ENCODE measurements at places on chromosomes 13 and 19.

DNA sequence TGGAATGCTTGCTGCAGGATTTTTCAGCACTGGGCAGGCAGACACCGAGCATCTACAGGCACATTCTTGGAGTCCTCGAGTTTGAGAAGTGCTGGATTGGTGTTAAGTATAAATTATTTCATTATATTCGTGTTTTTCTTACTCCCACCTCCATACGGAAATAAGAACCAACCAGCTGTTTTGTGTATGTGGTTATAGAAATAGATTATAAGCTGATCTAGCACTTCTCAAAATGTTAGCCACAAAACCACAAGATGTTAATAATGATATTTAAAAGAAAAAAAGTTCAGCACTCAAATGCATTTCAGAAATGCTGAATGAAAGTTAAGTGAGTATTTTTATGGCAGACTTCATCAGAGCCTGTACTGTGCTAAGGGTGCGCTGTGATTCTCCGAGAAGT is 24.0 kb upstream of the TEX29 start:
- no peak for DNase-seq

DNA sequence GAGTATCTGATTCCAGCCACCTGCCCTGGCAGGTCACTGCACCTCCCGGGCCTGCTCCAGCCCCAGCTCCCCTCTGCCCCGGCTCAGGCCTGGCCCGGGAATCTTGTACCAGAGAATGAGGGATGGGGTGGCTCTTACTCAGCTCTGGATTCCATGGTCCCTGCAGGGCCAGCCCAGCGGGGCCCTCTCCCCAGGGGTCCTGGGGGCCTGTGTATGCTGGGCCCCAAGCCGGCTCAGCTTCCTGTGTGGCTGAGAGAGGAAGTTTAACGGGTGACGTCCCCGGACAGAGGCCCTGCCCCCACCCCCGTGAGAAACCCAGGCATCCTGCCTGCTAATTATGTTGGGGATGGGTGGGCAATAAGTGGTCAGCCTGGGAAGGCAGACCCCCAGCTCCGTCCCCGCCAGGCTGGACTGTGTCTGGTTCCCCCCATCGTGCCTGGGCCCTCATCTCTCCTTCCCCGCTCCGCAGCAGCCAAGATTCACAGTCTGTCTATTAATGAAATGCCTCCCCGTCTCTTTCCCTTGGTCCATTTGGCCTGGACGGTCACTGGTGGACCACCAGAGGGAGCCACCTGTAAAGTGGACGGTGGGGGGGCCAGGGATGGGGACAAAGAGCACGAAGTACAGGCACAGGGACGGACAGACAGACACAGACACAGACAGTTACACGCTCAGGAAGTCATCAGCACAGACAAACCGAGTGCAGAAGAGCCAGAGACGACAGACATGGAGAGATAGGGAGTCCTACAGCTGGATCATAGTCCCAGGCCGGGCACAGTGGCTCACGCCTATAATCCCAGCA is at the start of gene DENND1C:
Gene DENND1C, minus strand, starts transcription at position 247 of the 802 bp plus-strand sequence. Its CDS starts 92 bp downstream, at position 155.
- peak; percentile 42 for DNase-seq

GRCh38 chr19:32581705-32582179 is 752 bp downstream of the PDCD5 start:
- no peak for DNase-seq

GRCh38 chr13:32695602-32696250 is 109.5 kb downstream of the PDS5B start:
- DNase-seq, result no peak

GRCh38 chr13:23592596-23592995 is 22.4 kb downstream of the TNFRSF19 start:
- DNase-seq, result no peak

GRCh38 chr13:38415233-38415632 is 65.6 kb downstream of the UFM1 start:
- DNase-seq, result no peak

DNA sequence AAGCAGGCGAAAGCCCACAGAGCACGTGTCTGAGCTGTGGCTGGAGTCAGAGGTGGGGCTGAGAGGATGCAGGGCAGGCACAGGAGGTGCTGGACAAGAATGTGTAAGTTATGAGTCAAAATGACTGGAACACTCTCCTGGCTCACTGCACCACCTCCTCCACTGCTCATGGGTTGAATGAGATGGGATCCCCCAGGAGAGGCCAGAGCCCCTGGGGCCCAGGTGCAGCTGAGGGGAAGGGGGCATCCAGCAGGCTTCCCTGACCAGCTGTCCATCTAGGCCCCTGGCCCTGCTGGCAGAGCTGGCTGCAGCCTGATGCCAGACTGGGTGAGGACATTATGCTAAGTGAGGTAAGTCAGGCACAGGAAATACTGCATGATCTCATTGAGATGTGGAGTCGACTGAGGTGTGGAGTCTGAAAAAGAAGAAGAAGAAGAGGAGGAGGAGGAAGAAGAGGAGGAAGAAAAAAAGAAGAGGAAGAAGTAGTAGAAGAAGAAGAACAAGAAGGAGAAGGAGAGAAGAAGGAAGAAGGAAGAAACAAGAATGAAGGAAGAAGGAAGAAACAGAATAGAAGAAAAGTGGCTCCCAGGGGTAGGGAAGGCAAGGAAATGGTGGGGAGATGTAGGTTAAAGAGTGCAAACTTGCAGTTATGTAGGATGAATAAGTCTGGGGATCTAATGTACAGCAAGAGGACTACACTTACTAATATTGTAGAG is 747.4 kb downstream of the UQCRFS1 start:
- DNase-seq, result no peak

DNA sequence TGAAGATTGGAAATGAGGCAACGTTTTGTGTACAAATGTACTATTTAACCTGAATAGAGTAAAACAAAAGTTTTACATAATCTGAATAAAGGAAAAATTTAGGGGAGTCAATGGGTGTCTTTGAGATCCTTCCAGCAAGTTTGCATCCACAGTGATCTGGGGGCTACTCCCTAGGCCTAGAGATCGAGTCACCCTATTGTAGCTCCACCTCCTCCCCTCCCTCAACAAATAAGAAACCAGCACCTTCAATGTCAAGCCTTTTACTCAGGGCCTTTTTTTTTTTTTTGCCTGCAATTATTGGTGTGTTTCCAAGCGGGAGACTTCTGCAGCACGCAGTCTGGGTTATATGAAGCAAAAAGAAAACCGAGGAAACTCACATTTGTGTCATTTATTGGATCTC is 16.3 kb upstream of the RAP2A start:
- DNase-seq, result no peak

GRCh38 chr19:15399234-15399515 is 19.6 kb upstream of the AKAP8 start:
- no peak for DNase-seq

DNA sequence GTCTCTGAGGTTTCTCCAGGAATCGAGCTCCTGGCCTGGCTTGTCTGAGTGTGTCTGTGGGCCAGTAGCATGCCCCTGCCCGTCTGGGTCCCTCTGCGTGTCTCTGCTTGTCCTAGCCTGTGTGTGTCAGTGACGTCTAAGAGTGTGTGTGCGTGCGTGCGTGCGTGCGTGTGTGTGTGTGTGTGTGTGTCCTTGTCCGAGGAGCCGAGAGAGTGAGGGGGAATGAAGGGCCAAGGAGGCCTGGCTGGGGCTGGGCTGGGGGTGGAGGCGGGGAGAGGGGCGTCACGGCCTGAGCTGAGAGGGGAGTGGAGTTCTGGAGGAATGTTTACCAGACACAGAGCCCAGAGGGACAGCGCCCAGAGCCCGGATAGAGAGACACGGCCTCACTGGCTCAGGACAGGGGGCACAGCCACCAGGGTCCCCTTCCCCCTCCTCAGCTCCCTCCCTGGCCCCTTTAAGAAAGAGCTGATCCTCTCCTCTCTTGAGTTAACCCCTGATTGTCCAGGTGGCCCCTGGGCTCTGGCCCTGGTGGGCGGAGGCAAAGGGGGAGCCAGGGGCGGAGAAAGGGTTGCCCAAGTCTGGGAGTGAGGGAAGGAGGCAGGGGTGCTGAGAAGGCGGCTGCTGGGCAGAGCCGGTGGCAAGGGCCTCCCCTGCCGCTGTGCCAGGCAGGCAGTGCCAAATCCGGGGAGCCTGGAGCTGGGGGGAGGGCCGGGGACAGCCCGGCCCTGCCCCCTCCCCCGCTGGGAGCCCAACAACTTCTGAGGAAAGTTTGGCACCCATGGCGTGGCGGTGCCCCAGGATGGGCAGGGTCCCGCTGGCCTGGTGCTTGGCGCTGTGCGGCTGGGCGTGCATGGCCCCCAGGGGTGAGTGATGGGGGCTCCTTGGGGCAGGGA is at the start of gene AXL:
Gene AXL, plus strand, starts transcription at position 609 of the 893 bp plus-strand sequence. Its CDS starts 170 bp downstream, at position 779.
- DNase-seq, result no peak

DNA sequence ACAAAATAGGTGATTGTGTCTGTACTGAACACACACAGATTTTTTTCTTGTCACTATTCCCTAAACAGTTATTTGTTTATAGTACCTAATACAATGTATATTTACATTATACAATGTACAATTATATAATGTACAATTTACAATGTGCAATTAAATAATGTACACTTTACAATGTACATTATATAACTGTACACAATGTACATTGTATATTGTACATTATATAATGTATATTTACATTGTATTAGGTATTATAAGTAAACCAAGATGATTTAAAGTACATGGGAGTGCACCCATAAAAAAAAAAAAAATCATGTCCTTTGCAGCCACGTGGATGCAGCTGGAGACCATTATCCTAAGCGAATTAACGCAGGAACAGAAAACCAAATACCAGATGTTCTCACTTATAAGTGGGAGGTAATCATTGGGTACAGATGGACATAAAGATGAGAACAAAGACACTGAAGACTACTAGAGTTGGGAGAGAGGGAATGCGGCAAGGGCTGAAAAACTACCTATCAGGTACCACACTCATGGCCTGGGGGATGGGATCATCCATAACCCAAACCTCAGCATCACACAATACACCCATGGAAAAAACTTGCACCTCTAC is 68.1 kb downstream of the ABCC4 start:
- no peak for DNase-seq

DNA sequence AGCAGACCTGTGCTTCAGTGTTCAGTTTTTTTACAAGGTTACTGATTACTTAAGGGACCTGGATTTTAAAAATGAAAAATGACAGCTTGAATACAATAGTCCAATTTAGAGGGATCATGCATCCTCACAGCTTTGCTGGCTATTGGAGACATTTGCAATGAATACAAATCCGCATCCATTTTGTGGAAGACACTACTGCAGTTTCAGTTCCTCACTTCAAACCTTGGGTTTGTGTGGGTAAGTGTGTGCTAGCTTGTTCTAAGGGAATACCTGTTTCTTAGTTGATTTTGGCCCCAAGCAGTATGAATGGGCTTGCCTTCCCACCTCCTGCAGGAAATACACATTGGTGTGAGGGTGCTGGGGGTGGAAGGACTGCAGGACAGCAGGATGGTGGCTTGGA is 222.4 kb downstream of the OLFM4 start:
- no peak for DNase-seq

GRCh38 chr13:29472332-29472961 is 123.0 kb downstream of the SLC7A1 start:
- no peak for DNase-seq
